ENCODE measurements at places on chromosomes 7 and 10.

GRCh38 chr7:24902276-24902675 lies 77.7 kb downstream of the OSBPL3 start:
- no peak for ATAC-seq

DNA sequence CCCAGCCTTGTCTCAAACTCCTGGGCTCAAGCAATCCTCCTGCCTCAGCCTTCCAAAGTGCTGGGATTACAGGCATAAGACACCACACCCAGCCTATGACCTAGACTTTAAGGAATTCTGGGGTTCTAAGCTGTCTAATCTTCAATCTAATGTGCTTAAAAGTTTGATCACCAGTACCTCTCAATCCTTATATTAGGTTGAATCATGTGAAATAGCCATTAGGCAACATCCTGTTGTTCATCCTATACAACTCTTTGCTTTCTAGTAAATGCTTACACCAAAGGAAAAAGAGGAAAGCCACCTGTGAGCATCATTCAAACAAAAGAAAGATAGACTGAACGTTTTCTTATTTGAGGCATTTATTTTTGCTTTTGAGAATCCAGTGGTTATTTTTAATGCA lies 56.0 kb downstream of the ATOH7 start:
- ATAC-seq: no peak

DNA sequence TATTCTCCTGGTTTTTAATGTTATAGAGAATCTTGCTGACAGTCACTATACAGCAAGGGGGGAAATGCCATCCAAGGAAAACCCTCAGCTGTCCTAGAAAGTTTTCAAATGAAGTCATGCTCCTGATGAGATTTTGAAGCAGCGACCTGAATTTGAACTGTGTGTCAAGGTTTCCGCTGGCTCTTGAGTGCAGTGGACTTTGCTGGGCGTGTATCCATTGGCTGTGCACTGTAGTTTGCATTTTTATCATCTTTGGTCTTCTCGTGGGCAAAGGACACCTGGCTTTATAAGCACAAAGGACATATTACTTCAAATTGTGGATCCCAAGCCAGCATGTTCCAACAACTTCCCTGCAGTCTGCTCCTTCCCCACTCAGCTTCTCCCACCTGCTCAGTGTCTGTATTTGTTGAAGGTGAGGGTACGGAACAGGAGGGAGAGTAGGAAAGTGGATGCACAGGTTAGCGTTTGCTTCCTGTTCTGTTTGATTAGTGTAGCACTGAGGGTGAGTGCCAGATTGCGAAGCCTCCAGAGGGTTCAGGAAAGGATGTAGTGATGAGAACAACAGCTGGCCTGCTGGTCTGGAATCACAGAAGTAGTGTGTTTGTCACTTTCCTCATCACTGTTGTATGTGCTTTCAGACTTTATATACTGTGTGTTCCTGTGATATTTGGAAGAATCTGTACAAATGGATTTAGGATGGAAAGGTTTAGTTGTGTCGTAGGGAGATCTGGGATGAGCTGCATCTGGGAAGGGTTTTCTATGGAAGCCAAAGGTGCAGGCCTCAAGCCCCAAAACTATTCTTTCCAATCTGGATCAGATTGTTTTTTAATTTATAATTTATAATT lies 204.8 kb downstream of the BMPER start:
- ATAC-seq: no peak

DNA sequence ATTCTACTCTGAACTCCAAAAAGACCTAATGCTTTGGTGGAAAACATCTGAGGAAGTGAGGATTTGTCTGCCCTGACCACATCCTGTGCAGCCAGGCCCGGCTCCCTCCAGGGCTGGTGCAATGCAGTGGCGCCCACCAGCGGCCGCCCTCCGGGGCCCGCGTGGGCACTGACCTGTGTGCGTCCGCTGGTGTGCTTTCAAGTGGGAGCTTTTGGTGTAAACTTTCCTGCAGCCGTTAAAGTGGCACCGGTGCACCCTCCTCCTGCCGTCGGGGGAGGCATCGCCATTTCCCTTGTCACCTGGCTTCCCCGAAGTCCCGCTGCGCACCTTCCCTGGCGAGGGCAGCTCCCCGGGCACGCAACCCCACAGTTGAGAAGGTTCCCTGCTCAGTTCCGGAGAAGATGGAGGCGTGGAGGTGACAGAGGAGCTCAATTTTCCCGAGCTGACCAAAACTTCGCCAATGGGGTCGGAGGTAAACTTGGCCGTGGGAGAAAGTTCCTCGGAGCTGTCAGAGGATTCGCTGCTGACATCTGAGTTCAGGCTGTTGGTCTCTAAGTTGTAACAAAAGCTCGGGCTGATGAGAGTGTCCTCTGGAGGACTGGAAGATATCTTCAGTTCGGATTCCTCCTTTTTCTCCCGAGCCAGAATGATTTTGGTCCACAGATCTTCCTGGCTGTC lies 3.4 kb downstream of the KLF6 start:
- peak; percentile 8 for ATAC-seq

DNA sequence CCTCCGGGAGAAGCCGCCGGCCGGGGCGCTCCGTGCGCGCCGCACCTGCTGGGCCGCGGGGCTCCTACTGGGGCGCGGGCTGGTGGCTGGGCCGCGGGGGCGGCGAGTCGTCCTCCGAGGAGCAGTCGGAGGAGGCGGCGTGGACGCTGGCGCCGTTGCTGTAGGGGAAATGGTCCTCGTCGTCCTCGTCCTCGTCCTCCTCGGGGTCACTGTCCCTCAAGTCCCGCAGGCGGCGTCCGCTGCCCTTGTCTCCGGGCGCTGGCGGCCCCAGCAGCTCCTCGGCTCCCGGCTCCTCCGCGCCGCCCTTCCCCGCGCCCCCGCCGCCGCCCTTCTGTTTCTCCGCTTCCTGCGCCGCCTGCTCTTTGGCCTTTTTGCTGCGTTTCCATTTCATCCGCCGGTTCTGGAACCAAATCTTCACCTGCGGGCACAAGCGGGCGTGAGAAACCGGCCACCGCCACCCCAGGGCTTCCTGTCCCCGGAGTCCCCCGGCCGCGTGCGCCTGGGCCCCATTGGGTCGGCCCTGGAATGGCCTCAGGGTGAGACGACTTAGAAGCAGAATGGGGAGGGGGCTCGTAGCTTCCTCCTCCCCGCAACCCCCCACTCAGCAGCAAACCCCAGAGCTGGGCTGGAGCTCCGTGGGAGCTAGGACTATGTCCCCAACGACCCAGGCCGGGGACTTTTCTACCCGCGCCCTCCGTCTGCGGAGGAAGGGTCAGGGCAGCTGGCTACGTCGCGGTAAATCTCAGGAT lies 4.8 kb downstream of the MNX1 start:
- no peak for ATAC-seq

All from SK-N-SH treated with all-trans-retinoic acid at 6 μM for 48 hours (cell line).